GM23338 (cell line): ENCODE measurements at places on chromosomes 1 and 21. TPM values are rescaled to one million over a fixed set of nuclear protein-coding genes. Genes with fewer than 3 reads are reported as not detected.

The SERBP1 gene
- 674 and 696 TPM in 2 replicates for total RNA-seq

The AADACL3 gene
- total RNA-seq, result 1.5 and 2.1 TPM in 2 replicates

The DCDC2B gene
- total RNA-seq, result not detected in 2 replicates

The NT5C1A gene
- total RNA-seq, result not detected in 2 replicates

The NDC1 gene
- 92.5 and 100 TPM in 2 replicates for total RNA-seq

The ANGPTL3 gene
- total RNA-seq, result not detected in 2 replicates

The IGSF9 gene
- 23.5 and 27.6 TPM in 2 replicates for total RNA-seq

The CELA2B gene
- not detected in 2 replicates for total RNA-seq

The HSD17B7 gene
- total RNA-seq, result 30.9 and 42.8 TPM in 2 replicates

The STIL gene
- 31.1 and 38.2 TPM in 2 replicates for total RNA-seq

The ZBTB18 gene
- 12.2 and 16.5 TPM in 2 replicates for total RNA-seq

The AIM2 gene
- 2.1 and 2.5 TPM in 2 replicates for total RNA-seq

The TACSTD2 gene
- total RNA-seq, result 1.4 and 1.5 TPM in 2 replicates

The NID1 gene
- 29.2 and 32.5 TPM in 2 replicates for total RNA-seq

The CHI3L1 gene
- 0.76 TPM in 1 of 2 replicates, not detected in the other for total RNA-seq

The MAP10 gene
- total RNA-seq, result 2.8 and 3.3 TPM in 2 replicates

The PDC gene
- not detected in 2 replicates for total RNA-seq

The KLHDC8A gene
- total RNA-seq, result 2.4 and 2.8 TPM in 2 replicates

The SPRR2A gene
- total RNA-seq, result not detected in 2 replicates

The SIM2 gene
- 0.49 and 1.4 TPM in 2 replicates for total RNA-seq

The S100A2 gene
- total RNA-seq, result 0.66 TPM in 1 of 2 replicates, not detected in the other
